ENCODE measurements at places on chromosomes 4 and X. TPM values are rescaled to one million over a fixed set of nuclear protein-coding genes. Genes with fewer than 3 reads are reported as not detected.

The TREX2 gene
- 1.9 TPM for total RNA-seq

The GYG2 gene
- 2.4 TPM for total RNA-seq

The SPANXA1 gene
- not detected for total RNA-seq

The TDO2 gene
- total RNA-seq = 0.11 TPM

The RTL3 gene
- total RNA-seq = not detected

The CYTL1 gene
- total RNA-seq = 0.12 TPM

The LRIT3 gene
- 0.11 TPM for total RNA-seq
